Activated CD8-positive, alpha-beta memory T cell treated with anti-CD3 and anti-CD28 coated beads, Interleukin-2, amount 10 ng/mL, durations not matched to agents 7 days and 5 days (primary cell): ENCODE measurements at places on chromosomes 4 and X.

DNA sequence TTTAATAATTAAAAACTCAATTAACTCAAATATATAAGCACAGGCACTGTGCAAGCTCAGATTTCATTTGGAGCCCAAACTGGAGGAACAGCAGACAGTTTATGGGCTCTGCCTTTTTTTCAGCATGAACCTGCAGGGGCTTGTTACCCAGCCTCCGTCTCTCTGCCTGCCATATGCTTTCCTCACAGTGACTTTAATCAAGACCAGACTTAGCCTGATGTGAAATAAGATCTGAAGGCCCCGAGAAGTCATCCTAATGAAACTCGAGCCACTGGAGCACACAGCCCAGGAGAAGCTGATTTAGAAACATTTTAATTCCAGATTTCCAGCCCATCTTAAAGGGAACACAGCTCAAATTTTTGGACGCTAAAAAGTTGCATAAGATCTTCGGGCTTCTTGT is 55.6 kb downstream of the SPATA18 start:
- H3K27me3 ChIP-seq, result peaks cover 4% of the 10 kb centered on the region
- H3K4me1 ChIP-seq, result no peaks in the 10 kb centered on the region
- H3K27ac ChIP-seq, result no peak overlapping the region
- DNase-seq, result no peak

- no peaks in the 10 kb centered on the region for H3K27me3 ChIP-seq
- H3K4me1 ChIP-seq, result no peaks in the 10 kb centered on the region
Measured at GRCh38 chr4:104394406-104395167, 100.1 kb downstream of the CXXC4 start.

DNA sequence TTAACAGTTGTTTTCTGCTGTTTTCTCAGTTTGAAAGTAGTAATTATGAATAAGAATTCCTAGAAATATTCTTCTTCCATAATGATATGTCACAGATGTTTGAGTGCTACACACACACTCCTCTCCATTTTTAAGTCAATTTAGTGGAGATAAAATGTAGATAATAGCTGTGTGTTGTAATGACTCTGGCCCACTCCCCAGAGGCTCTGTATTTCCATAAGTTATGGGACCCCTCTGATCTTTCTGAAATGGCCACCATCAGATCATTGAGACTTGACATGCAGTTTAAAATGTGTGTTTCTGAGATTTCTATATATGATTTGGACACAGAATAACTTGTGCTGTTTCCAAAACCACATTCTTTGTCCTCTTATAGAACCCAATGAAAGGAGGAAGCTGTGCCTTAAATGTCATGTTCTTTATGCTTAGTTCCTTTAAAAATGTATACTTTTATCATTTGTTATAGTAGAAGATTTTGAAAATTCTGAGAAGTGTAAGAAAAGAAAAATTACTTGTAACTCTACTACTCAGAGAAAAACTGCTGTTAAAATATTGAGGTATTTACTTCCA is 46.4 kb downstream of the GAB1 start:
- H3K4me3 ChIP-seq, result no peak overlapping the region
- peaks cover 8% of the 10 kb centered on the region for H3K27me3 ChIP-seq
- no peaks in the 10 kb centered on the region for H3K36me3 ChIP-seq
- DNase-seq, result no peak
- H3K4me1 ChIP-seq, result no peaks in the 10 kb centered on the region
- no peak overlapping the region for H3K27ac ChIP-seq

GRCh38 chr4:124955476-124955875 is 242.9 kb upstream of the ANKRD50 start:
- H3K27me3 ChIP-seq, result no peaks in the 10 kb centered on the region
- H3K27ac ChIP-seq, result no peak overlapping the region
- no peak overlapping the region for H3K4me3 ChIP-seq
- DNase-seq, result no peak
- no peaks in the 10 kb centered on the region for H3K4me1 ChIP-seq
- H3K36me3 ChIP-seq, result no peaks in the 10 kb centered on the region
